ENCODE measurements at places on chromosomes 2 and 18.
A peak's percentile ranks its signal among the peaks of the same experiment; 100 is the strongest.

GRCh38 chr2:129877289-129877741 lies 102.2 kb upstream of the RAB6C start:
- DNase-seq, result peak; percentile 87

DNA sequence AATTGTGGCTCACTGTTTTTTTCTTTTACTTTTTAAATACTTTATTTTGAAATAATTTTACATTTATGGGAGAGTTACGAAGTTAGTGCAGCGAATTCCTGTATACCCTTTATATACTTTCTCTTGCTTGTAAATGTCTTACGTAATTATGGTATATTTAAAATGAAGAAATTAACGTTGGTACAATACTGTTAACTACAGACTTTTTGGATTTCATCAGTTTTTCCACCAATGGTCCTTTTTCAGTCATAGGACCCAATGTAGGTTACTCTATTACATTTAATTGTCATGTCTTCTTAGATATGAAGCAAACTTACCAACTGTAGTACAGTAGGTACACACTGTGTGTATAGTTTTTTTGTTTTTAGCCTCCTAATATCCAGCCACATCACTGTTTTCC lies 76.3 kb downstream of the BOLA3 start:
- no peak for DNase-seq

GRCh38 chr2:164371916-164372315 lies 249.4 kb downstream of the GRB14 start:
- no peak for DNase-seq

- no peak for DNase-seq
These were observed 11.0 kb downstream of the NFATC1 start for GRCh38 chr18:79406708-79407107.

DNA sequence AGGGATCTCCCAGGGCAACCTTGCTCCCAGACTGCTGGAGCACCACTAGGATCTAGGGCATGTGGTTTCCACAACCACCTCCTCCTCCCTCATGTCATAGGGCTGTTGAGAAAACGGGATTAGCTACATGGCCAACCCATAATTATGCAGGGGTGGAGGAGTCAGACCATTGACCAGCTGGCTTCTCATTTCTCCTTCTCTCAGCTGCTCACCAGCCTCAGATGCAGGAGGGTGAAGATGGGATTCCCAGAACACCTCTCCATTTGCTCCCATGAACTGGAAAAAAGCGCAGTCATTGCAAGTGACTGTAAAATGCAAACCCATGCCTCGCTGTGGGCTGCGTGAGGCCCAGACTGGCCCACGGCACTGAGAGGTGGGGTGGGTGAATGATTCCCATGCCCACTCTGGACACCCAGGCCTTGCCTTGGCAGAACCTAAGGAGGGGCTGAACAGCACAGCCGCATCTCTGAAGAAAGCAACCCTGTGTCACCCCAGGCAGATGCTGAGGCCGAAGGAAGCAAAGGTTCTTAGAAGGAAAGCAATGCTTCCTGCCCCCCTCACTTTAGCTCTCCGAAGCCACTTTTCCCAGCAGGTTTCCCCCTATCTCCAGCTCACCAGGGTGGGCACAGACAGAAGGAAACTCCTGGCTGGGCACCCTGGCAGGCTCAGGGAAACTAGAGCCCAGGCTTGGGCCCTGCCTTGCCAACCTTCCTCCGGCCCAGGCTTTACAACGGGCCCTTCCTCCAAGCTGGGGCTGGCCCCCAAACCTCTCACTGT lies 69.6 kb upstream of the RTN4 start:
- no peak for DNase-seq

DNA sequence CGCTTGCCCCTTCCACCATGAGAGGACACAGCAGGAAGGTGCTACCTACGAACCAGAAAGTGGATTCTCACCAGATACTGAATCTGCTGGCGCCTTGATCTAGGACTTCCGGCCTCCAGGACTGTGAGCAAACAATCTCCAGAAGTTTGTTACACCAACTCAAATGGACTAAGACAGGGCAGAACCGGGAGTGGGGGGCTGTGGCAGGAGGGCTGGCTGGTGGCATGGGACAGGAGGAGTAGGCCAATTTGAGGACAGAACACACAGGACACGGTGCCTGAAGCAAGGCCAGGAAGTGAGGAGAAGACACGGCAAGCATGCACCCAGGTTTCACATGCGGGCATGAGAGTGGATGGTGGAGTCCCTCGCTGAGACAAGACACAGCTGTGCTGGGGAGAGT lies 40.1 kb downstream of the CRACDL start:
- no peak for DNase-seq

GRCh38 chr2:179745635-179746256 lies 115.7 kb downstream of the ZNF385B start:
- no peak for DNase-seq

GRCh38 chr2:168976034-168976654 lies 55.0 kb downstream of the ABCB11 start:
- DNase-seq, result no peak

DNA sequence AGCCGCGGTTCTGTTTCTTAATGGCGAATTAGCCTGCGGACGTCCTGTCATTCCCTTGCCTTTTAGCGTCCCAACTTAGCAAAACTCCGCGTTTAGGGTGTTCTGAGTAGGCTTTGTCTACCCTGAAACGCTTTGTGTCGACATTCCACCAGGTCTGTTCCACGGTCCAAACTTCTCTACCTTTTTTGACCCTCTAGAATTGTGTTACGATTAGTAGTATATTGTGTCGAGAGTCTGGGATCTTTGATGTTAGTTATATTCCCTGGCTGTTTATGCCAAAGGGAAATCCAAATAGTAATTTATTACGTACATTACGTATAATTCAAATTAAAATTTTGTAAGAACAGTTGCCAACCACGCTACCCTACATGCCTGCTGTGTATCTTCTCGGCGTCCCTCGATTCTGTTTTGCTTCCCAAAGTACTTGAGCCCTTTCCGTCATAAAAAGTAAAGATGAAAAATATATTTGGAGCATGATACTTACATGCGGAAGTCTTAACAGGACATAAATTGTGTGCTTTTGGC lies 495 bp upstream of the TTC32 start:
- no peak for DNase-seq

DNA sequence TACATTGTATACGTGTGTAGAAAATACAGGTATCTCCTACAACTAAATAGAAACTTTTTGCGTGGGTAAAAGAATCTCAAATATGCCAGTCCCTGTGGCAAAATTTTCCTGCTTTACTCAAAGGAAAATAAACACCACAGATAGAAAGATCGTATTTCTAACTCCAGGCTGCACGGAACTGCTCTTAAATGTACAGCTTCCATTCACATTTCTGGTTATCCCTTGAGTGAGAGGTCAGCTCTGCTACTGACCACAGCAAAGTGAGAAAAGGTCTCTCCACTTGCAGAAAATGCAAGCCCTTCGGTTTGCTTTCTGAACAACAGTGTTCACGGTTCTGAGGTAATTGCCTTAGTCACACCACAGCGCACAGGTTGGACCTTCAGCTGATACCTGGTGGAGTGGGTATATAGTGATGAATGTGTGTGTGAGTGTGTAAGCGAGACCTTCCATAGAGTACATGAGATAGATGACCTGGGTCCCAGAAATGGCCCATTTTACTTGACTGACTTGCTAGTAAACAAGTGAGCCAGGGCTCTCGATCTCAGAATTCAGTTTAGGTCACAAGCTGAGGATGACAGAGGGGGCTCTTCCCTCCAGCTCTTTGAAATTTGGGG lies 52.1 kb downstream of the ALPK2 start:
- DNase-seq, result no peak

DNA sequence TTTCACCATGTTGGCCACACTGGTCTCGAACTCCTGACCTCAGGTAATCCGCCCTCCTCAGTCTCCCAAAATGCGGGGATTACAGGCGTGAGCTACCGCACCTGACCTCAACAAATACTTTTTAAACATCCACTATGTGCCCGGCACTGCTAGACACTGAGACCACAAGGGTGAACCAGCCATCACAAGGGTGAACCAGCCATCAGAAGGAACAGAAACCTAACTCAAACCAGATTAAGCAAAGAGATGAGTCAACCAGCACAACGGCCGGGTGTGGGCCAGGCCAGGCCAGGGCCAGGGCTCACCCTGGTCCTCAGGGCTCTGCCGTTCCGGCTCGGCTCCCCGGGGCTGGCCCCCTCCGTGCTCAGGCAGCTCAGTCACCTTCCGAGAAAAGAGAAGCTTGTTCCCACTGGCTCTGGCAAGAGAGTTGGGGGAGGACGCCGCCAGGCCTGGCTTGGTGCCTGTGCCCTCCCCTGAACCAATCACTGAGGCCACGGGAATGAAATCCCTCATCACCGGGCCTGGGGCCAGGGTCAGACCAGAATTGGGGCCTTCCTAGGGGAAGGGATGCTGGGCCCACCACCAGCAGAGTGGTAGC lies 4.4 kb downstream of the TEX44 start:
- no peak for DNase-seq

DNA sequence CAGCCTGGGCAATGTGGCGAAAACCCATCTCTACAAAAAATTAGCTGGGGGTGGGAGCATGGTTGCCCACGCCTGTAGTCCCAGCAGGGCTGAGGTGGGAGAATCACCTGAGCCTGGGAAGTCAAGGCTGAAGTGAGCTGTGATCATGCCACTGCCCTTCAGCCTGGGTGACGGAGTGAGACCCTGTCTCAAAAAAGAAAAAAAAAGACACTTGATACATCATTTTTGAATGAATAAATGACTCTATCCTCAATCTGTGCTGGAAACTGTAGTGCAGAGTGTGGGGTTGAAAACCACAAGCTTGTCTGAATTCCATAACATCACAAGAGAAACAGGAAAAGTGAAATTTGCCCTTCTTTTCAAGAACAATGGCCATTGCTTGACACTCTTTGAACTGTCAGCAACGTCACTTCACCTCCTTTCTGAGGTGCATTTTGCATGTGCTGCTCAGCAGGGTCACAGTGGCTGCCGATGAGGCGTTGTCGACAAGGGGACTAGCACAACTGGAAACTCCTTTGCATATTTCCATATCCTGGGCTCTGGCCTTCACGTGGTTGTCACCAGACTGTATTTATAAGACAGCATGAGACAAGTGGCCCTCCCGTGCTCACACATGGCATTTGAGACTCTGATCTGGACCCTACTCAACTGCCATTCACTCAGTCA lies 54.2 kb downstream of the DDX1 start:
- DNase-seq, result no peak

- DNase-seq, result no peak
These were observed 94.9 kb downstream of the HS1BP3 start for GRCh38 chr2:20555954-20556353.

GRCh38 chr18:72452328-72452727 lies 91.8 kb downstream of the CBLN2 start:
- DNase-seq, result no peak

DNA sequence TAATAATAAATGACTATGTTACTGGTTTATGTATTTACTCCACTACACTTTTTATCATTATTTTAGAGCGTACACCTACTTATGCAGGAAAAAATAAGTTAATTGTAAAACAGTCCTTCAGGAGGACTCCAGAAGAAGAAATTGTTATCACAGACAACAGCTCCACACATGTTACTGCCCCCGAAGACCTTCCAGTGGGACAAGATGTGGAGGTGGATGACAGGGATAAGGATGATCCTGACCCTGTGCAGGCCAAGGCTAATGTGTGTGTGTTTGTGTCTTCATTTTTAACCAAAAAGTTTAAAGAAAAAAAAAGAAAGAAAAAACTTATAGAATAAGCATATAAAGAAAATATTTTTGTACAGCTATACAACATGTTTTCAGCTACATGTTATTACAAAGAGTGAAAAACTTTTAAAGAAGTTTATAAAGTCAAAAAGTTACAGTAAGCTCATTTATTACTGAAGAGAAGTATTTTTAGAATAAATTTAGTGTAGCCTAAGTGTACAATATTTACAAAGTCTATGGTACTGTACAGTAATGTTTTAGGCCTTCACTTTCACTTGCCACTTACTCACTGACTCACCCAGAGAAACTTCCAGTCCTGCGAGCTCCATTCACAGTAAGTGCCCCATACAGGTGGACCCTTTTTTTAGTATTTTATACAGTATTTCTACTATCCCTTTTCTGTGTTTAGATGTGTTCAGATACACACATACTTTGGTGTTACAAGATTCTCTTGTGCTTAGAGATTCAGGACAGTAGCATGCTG lies 7.5 kb downstream of the TGFBRAP1 start:
- DNase-seq, result no peak

DNA sequence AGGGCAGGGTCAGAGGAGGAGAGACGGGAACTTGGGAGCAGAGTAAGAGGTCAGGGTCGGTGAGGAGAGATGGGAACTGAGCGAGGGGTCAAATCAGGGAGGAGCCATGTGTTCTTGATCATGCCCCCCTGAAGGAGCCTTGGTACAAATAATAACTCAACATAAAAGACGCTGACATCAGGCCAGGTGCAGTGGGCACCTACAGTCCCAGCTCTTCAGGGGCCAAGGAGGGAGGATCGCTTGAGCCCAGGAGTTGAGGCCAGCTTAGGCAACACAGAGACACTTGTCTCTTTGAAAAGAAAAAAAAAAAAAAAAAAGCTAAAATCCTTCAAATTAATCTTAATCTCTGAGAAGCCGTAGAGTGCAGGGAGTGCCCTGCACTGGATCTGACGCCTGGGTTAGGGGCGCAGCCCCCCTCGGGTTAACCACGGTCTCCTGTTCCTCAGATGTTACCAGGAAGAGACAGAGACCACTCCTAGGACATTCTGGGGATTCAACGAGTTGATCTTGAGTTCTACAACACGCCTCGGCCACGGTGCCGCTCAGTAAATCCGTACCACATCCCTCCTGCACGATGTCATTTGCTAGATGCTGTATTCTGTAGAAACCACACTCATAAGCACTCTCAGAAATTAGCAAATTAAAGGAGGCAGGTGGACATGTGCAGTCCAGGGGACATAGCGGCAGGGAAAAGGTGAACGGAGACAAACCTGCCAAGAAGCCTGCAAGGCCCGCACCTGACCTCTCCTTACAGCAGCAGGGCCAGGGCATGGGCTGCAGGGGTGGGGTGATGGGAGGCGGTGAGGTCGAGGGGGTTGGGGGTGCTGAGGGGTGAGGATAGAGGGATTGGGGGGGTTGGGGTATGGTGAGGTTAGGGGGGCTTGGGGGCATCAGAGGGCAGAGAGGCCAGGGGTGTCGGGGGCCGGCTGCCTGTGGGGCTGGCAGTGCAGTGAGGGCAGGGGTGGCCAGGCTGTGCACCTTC lies 29.2 kb downstream of the SLC66A2 start:
- no peak for DNase-seq
